Activated CD4-positive, alpha-beta T cell treated with anti-CD3 and anti-CD28 coated beads, Interleukin-2, amount 10 ng/mL, durations not matched to agents 7 days and 5 days (primary cell): ENCODE measurements at places on chromosomes 3 and 15. TPM values are rescaled to one million over a fixed set of nuclear protein-coding genes. Genes with fewer than 3 reads are reported as not detected.

DNA sequence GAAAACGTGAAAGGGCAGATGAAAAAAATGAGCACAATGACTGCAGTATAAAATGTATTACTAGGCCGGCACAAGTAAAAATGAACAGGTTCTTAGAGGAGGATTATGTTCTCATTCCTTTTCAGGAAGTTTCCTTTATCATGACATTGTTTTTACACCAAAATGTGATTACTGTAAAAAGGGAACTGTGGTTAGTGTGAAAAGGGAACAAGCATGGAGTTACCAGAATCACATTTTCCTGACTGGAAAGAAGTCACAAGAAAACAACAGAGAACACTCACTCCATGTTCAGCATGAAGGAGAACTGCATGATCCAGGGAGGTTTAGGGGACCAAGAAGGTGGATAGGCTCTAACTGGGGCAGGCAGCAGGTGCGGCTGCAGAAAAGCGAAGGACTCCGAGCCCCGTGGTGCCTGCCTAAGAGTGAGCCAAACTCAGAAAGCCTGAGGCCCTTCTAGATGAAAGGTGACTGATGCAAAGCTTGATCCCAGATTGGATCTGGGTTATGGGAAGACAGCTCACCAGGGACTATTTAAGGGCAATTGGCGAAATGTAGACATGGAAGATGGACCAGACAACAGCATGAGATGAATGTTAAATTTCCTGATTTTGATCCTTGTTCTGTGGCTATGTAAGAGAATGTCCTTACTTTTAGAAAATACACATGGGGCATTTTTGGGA lies 77.3 kb downstream of the CCR1 start:
- H3K4me1 ChIP-seq = peaks cover 22% of the 10 kb centered on the region
- H3K27ac ChIP-seq = no peak overlapping the region
- H3K4me3 ChIP-seq = no peak overlapping the region
- peaks cover 2% of the 10 kb centered on the region for H3K36me3 ChIP-seq
- peaks cover 29% of the 10 kb centered on the region for H3K27me3 ChIP-seq

AP3B2 gene
- 0.08 TPM for total RNA-seq

GXYLT2 gene
- not detected for total RNA-seq

GRCh38 chr3:175885231-175885766 lies 1026.2 kb downstream of the NAALADL2 start:
- no peaks in the 10 kb centered on the region for H3K27me3 ChIP-seq
- no peaks in the 10 kb centered on the region for H3K4me1 ChIP-seq
- DNase-seq = no peak
- no peaks in the 10 kb centered on the region for H3K36me3 ChIP-seq
- H3K4me3 ChIP-seq = no peak overlapping the region

GRCh38 chr15:71883447-71883846 lies 73.1 kb downstream of the NR2E3 start:
- H3K27me3 ChIP-seq = no peaks in the 10 kb centered on the region
- no peak overlapping the region for H3K4me3 ChIP-seq
- peaks cover 2% of the 10 kb centered on the region for H3K36me3 ChIP-seq
- DNase-seq = no peak
- no peak overlapping the region for H3K27ac ChIP-seq

DNA sequence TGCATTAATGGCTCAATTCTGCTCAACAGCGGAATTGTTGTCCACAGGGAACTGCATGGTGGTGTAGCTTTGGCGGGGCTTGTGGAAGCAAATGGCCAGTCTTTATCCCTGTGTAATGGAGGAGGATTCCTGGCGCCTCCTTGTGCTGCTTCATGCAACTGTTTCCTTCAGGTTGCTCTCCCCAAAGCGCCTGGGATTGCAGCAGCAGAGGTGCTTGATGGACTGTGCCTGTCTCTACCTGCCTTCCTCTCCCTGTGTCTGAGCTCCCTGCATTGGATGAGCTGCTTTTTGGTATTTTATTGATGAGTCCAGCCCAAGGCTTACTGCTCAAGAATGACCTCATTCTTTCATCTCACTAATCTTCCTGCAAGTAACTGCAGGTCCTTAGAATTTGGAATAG lies 72.9 kb upstream of the NDN start:
- DNase-seq = no peak
- no peak overlapping the region for H3K27ac ChIP-seq
- no peaks in the 10 kb centered on the region for H3K27me3 ChIP-seq
- H3K36me3 ChIP-seq = no peaks in the 10 kb centered on the region
- no peak overlapping the region for H3K4me3 ChIP-seq

DNA sequence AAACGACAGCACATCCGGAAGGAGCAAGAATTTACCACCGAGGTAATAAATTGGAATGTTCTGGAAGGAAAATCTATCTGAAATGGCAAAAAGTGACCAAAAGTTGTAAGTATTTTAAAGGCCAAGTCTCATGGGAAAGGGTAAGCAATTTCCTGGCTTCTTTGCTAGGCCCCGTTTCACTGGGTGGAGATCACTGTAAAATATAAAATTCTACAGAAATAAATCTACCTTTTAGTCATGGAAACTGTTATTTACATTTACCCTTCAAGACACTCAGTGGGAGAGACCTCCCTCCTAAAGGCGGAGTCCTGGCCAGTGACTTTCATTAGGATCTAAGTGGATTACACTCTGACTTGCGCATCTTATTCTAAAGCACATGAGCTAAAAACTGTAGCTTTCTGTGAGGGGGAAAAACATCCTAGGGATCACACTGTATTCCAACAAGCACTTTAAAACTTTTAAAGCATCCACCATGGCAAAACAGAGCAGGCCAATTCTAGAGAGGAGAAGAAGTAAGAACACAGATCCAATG lies 28.8 kb downstream of the LYZL4 start:
- DNase-seq = no peak
- H3K27me3 ChIP-seq = peaks cover 3% of the 10 kb centered on the region
- H3K4me3 ChIP-seq = no peak overlapping the region
- H3K36me3 ChIP-seq = no peaks in the 10 kb centered on the region

GRCh38 chr3:187935623-187936156 lies 190.4 kb upstream of the BCL6 start:
- peaks cover 6% of the 10 kb centered on the region for H3K36me3 ChIP-seq
- H3K27me3 ChIP-seq = peaks cover 10% of the 10 kb centered on the region
- H3K4me3 ChIP-seq = no peak overlapping the region

TJP1 gene
- not detected for total RNA-seq

UBA7 gene
- 249 TPM for total RNA-seq

ANKRD63 gene
- total RNA-seq = not detected

GOLGA6L7 gene
- total RNA-seq = not detected

DNA sequence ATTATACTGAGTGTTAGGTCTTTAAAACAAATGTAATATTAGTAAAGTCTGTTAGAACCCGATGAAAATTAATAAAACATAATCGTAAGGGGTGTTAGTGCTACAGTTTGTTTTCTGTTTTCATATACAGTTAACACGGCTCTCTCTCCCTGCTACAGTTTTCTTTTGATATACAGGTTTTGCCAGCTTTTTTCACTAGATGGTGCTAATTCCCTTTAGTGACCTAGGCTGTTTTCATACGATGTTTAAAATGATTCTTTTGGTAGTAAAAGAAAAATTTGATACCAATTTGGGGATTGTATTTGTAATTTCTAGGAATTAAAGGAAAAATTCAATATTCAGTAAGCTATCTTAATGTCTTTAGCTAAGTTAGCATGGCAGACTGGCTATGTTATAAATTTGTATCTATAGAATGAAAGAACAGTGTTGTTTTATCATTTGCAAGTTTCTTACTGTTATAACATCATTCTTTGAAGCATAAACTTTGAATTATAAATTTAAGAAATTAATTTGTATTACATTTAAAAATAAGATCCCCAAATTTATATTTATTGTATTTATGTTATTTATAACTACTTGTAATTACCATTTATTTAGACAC lies 11.5 kb downstream of the APH1B start:
- no peak overlapping the region for H3K4me3 ChIP-seq
- peak; percentile 33 for DNase-seq
- H3K4me1 ChIP-seq = peaks cover 6% of the 10 kb centered on the region
- H3K27ac ChIP-seq = no peak overlapping the region

GRCh38 chr15:99151156-99151555 lies 46.3 kb downstream of the SYNM start:
- no peak for DNase-seq
- no peak overlapping the region for H3K27ac ChIP-seq
- H3K36me3 ChIP-seq = no peaks in the 10 kb centered on the region
- peaks cover 6% of the 10 kb centered on the region for H3K4me1 ChIP-seq

SMCO1 gene
- total RNA-seq = not detected

PRTG gene
- not detected for total RNA-seq

PDZRN3 gene
- not detected for total RNA-seq

ATP8B4 gene
- total RNA-seq = 6.8 TPM
